Fibroblast of villous mesenchyme (primary cell): ENCODE measurements at places on chromosomes 3 and 15.

GRCh38 chr3:43957553-43957952, 266.8 kb downstream of the ABHD5 start:
- DNase-seq, result no peak

DNA sequence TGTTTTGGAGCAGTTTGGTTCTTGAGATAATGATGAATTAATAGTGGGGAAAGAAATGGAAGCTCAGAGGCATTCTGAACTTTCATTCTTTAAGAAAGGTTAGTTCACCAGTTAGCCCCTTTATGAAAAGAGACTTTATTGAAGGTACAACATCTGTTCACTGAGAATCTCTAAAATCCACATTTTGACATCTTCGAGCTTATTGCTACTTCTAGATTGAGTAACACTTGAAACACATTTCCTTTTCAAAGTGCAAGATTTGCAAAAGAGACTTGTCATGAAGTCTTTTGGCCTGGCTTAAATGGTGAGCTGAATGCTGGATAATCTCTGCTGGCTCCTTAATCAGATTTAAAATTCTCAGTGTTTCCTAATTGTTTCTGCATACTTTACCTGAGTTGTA, 42.3 kb downstream of the RAB8B start:
- DNase-seq, result peak; percentile 58

DNA sequence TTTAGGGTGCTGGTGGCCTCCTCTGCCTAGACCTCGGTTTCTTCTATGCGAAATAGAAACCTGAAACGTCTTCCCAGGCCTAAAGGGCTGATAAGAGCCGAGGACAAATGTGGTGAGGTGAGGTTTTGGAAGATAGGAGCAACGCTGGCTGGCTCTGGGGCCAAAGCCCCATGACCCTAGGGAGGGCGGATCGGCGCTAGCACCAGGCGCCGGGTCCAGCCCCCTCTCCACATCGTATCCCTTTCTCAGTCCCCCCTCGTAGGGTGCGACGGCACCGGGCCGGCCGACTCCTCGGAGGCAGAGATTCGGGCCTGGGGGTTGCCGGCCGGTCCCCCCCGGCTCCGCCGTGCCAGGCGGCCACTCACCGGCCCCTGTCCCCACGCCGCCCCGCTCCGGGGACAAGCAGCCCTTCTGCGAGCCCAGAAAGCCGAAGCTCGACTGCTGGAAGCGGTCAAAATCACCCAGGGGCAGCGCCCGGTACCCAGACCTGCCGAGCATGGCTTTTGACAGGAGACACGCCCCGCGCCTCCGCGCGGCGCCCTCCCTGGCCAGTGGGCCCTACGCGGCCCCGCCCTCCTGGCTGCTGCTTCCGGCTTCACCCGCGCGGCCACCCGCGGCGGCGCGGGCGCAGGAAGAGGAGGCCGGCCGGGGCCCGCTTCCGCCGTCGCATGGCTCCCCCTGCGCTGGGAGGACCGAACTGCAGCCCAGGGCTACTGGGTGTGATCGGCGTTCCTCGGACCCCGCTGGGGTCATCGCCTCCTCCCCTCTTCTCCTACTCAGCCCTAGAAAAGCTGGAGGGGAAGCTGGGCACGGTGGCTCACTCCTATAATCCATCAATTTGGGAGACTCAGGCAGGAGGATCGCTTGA, at the start of gene STOML1:
TSS of gene STOML1 (minus strand) at position 570 of the 868 bp plus-strand sequence. CDS start at position 498, 72 bp downstream.
- peak; percentile 94 for DNase-seq

- DNase-seq, result peak; percentile 52
Measured at GRCh38 chr3:187227658-187228258, 30.5 kb downstream of the RTP1 start.

DNA sequence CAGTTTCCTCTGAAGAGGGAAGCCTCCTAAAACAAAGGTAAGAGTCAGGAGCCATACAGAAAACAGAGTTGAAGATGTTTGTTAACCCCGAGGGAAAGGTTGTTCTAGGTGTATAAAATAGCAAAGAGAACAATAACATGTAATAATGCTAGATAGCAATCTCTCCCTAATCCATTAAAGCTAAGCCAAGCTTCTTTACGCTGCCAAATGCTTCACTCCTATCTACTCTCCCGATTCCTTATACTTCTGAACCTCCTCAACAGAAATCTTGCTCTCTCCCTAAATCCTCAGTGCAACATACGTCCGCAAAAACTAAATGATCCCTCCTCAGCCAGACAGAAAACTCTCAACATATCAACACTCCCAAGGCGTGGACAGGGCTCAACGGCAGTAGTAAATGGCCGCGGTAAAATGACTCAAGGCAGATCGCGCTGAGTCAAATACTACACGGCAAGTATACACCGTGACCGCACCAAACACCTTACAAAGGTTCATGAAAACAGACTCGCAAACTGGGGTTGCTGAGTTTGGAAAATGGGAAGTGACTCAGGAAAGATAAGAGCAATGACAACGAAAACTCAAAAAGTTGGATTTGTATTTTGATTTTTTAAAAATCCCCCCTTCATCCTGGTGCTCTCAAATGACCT, 682 bp downstream of the CLDND1 start:
- peak; percentile 81 for DNase-seq

- no peak for DNase-seq
Measured at GRCh38 chr3:94070341-94070911, 7.6 kb downstream of the NSUN3 start.

- DNase-seq, result no peak
Measured at GRCh38 chr3:126111126-126111551, 27.2 kb upstream of the SLC41A3 start.

DNA sequence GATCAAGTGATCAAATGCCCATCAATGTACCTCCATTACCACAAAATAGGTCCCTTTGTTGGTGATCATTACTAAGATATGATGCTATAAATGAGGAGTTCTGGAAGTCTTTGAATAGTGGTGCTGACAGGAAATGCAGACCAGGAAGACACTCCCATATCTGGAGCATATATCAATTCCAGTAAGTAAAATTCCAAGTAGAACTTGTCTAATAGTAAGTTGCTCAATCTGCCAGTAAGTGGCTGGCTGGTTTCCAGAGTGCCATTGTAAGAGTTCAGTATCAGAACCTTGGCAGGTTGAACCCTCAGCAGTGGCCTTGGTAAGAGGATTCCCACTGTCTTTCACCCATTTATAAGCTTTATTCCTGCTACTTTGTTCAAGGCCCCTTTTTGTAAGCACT, 379.9 kb upstream of the RBMS3 start:
- peak; percentile 34 for DNase-seq

- no peak for DNase-seq
Measured at GRCh38 chr3:190519886-190520285, 6.0 kb downstream of the IL1RAP start.

DNA sequence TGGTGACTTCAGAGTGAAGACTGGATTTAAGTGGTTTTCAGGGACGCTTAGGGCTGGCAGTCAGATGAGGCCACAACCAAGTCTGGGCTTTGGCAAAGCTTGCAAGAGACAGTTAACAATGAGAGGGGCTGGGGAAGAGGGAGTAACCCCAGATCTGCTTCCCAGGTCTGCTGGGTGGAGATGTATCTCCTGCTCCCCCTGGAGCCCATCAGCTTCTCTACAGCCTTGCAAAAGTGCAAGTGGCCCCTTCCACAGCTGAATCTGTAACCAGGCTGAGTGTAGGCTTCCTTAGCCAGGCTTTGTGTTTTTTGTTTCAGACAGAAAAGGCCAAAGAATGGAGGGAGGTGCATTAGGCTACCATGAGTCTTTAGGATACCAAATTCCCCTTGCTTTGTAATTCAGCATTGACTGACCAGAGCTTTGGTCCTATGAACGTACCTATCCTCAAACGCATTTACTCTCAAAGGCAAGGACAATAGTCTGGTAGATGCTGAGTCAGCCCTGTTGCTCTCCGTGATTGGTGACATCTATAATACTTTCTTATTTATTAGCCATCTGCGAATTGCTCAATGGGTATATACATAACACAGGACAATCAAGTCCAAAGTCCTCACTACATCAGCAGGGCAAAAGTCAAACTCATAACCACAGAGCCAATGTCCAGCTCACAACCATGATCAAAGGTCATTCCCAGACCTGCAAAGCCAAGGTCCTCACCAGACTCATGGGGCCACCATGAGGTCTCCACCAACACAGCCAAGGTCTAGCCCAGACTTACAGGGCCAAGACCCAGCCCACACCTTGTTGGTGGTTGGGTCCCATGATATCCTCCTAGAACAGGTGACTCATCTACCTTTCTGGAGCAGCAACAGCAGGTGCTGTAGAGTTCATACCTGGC, 17.1 kb downstream of the CCDC13 start:
- peak; percentile 39 for DNase-seq

DNA sequence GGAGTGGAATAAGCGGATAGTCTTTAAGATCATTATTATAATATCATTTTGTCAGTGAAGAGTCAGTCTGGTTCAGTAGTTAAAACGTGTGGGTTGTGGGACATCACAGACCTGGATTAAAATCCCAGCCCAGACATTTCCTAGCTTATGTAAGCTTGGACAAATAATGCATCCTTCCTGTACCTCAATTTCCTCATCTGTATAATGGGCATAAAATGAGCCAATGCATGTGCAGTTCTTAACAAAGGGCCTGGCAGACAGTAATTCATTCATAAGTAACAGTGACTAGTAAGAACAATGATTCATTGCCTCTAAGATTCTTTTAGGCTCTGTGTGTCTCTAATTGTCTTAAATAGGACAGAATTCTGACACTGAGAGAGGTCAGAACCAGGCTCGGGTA, 76.1 kb downstream of the SCN10A start:
- DNase-seq, result no peak

- no peak for DNase-seq
Measured at GRCh38 chr3:141642215-141642614, 95.9 kb upstream of the RNF7 start.

DNA sequence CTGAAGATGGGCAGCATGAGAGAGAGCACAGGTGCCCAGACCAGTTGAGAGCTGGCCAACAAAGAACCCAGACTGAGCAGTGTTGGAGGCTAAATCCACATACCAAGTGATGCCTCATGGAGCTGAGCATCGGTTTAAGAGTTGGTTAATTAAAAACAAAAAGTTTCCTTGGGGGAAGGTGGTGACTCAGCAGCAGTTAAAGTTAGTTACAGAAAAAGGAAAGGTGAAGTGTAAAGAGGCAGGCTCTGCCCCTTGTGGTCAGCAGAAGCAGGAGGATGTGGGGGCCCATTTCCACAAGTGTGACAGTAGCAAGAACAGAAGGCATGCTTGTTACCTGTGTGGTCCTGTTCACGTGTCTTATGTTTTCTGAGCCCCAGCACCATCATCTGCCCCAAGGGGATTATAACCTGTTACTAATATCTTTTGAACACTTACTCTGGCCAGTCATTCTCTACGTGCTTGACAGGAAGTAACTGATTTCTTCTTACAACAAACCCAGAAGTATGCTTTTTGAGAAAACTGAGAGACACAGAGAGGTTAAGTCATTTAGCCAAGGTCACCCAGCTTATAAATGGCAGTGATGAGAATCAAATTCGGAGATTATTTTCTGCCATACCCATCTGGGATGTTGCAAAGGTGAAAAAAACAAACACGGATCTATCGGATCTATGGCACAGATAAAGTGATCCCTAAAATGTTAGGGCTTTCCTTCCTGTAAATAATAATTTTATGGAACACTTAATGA, 91.0 kb downstream of the EPHB1 start:
- DNase-seq, result no peak
